Activated T-helper 1 cell treated with anti-CD3 and anti-CD28 coated beads, Interleukin-12 subunit alpha, Interleukin-12 subunit beta, Interleukin-2, Interleukin-4 antibody, amounts not matched to agents 30 ng/mL and 10 ng/mL and 1 ng/mL, durations not matched to agents 14 hours and 24 hours and 36 hours (primary cell): ENCODE measurements at places on chromosomes 12 and 14. TPM values are rescaled to one million over a fixed set of nuclear protein-coding genes. Genes with fewer than 3 reads are reported as not detected.

The SSTR1 gene
- total RNA-seq, result not detected in 2 replicates

The EEA1 gene
- 17.5 and 18.8 TPM in 2 replicates for total RNA-seq

The TMBIM4 gene
- total RNA-seq, result 58.6 and 61.9 TPM in 2 replicates

The INHBC gene
- total RNA-seq, result 0.15 TPM in 1 of 2 replicates, not detected in the other

The NAV3 gene
- not detected in 2 replicates for total RNA-seq

The CACNA2D4 gene
- 6.1 and 6.3 TPM in 2 replicates for total RNA-seq

The GZMH gene
- total RNA-seq, result 35.7 and 35.9 TPM in 2 replicates

The TAS2R46 gene
- 1.9 and 2.0 TPM in 2 replicates for total RNA-seq

The AHNAK2 gene
- 0.02 and 0.05 TPM in 2 replicates for total RNA-seq

The DIO3 gene
- total RNA-seq, result not detected in 2 replicates

The PDE3A gene
- total RNA-seq, result not detected in 2 replicates

The TAS2R30 gene
- 3.8 and 4.5 TPM in 2 replicates for total RNA-seq

The KIF5A gene
- total RNA-seq, result 2.4 TPM in 2 replicates

The TAC3 gene
- total RNA-seq, result 0.34 TPM in 1 of 2 replicates, not detected in the other
